ENCODE measurements at places on chromosomes 12 and 14. TPM values are rescaled to one million over a fixed set of nuclear protein-coding genes. Genes with fewer than 3 reads are reported as not detected.

- H3K36me3 ChIP-seq: no peaks in the 10 kb centered on the region
- H3K4me3 ChIP-seq: no peak overlapping the region
- no peaks in the 10 kb centered on the region for H3K27me3 ChIP-seq
These were observed 71.8 kb downstream of the NINJ2 start for GRCh38 chr12:591167-592023.

GRCh38 chr12:18296909-18297280 is 35.6 kb downstream of the PIK3C2G start:
- DNase-seq: no peak
- no peak overlapping the region for H3K27ac ChIP-seq
- no peaks in the 10 kb centered on the region for H3K27me3 ChIP-seq
- H3K4me1 ChIP-seq: no peaks in the 10 kb centered on the region

GRCh38 chr12:50192908-50193307 is 25.7 kb upstream of the CERS5 start:
- H3K27me3 ChIP-seq: no peaks in the 10 kb centered on the region
- H3K4me1 ChIP-seq: peaks cover 18% of the 10 kb centered on the region
- no peak for DNase-seq
- peak overlapping the region; percentile 4 for H3K27ac ChIP-seq
- no peak overlapping the region for H3K4me3 ChIP-seq

DNA sequence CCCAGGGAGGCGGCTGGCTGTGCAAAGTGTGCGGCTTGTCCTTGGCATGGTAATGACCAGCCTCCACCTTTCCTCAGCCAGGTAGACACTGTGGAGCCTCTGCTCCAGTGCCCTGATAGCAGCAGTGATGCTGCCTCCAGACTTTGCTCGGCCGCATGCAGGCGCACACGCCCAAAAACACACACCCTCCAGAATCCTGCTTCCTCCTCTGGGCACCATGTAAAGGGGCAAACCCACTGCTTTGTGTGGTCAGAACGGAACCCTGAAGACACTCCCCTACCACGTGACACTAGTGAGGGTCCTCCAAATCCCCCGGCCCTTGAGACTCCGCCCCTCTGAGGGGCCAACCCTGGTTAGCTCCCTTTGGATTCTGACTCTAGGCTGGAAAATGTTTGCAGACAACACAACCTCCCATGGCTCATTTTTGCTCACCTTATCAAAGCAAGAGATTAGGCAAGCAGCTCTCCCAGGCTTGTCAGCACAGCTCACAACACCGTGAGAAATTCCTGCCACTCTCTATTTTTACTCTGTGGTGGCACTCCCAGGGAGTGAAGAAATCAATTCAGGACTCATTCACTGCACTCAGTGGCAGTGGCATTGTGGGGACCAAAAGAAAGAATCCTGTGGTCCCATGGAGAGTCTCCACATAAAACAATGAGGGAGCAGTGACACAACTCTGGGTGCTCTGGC is 4.5 kb downstream of the KRT77 start:
- no peak overlapping the region for H3K27ac ChIP-seq
- DNase-seq: no peak
- H3K4me1 ChIP-seq: no peaks in the 10 kb centered on the region
- peaks cover 15% of the 10 kb centered on the region for H3K27me3 ChIP-seq

- H3K36me3 ChIP-seq: peaks cover 18% of the 10 kb centered on the region
- no peak for DNase-seq
- no peak overlapping the region for H3K4me3 ChIP-seq
- peaks cover 60% of the 10 kb centered on the region for H3K4me1 ChIP-seq
These were observed 4.0 kb upstream of the RESF1 start for GRCh38 chr12:31954925-31955858.

DNA sequence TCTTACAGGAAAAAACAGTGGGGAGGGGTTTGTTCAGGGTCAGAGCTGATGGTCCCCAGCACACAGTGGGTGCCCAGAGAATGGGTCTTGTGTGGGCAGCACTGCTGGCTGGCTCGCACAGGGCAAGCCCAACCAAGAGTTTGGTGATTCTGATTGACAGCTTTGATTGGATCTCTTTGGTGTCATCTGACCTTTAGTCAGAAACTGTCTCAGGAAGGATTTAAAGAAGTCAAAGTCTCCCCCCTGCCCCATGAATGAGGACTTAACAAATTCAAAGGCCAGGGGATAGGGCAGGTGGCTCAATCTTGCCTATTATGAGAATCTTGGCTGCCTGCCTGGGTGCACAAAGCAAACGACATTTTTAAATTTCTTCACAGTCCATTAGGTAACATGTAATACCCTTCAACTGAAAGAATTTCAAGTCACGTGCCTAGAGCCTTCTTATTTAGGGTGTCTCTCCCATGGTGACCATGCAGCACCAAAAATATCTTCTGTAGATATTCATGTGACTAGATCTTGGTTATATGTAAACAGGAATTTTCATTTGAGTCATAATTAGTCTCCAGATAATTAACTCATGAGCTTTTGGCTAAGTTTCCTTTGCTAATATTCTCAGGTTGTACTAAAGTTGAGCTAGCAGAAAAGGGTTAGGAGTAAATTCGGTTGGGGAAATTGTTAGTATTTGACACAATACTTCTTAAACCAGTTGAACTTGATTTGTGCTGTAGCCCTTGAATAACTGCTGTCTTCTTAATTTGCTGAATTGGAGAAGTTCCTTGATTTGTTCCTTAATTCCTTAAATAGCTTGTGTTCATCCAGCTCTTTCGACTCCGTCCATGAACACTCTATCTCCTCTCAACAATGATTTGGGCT is 54.5 kb upstream of the HECTD1 start:
- peaks cover 12% of the 10 kb centered on the region for H3K4me1 ChIP-seq
- H3K4me3 ChIP-seq: no peak overlapping the region
- H3K36me3 ChIP-seq: no peaks in the 10 kb centered on the region

GRCh38 chr12:106974511-106974910 is 12.4 kb downstream of the MTERF2 start:
- no peak overlapping the region for H3K27ac ChIP-seq
- H3K4me3 ChIP-seq: no peak overlapping the region
- H3K4me1 ChIP-seq: peaks cover 14% of the 10 kb centered on the region
- DNase-seq: no peak

DNA sequence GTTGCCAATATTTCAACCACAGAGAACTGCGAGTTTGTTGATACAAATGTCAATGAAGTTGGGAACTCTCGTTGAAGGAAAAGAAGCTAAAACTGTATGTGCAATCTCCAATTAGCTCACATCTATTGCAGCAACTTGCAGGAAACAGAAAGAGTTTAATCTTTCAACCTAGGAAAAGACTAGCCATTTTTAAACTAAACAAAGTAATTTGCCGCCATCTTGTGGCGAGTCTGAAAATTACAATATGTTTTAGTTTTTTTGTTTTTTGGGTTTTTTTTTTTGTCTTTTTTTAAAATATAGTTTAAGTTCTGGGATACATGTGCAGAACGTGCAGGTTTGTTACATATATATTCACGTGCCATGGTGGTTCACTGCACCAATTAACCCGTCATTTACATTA is 131.2 kb upstream of the FOXG1 start:
- H3K27me3 ChIP-seq: no peaks in the 10 kb centered on the region
- no peaks in the 10 kb centered on the region for H3K4me1 ChIP-seq
- DNase-seq: no peak
- no peaks in the 10 kb centered on the region for H3K36me3 ChIP-seq

DNA sequence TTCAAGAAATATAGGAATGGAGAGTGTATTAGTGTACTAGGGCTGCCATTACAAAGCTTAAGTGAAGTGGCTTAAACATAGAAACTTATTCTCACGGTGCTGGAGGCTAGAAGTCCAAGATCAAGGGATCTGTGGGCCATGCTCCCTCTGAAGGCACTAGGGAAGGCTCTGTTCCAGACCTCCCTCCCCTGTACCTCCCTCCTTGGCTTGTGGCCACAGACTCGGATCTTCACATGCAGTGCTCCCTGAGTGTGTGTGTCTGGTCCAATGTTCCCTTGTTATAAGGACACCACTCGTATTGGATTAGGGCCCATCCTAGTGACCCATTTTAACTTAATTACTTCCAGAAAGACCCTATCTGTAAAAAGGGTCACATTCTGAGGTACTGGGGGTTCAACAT is 225.6 kb downstream of the VRK1 start:
- no peak overlapping the region for H3K27ac ChIP-seq
- peaks cover 4% of the 10 kb centered on the region for H3K4me1 ChIP-seq
- peaks cover 5% of the 10 kb centered on the region for H3K27me3 ChIP-seq
- H3K36me3 ChIP-seq: no peaks in the 10 kb centered on the region

DNA sequence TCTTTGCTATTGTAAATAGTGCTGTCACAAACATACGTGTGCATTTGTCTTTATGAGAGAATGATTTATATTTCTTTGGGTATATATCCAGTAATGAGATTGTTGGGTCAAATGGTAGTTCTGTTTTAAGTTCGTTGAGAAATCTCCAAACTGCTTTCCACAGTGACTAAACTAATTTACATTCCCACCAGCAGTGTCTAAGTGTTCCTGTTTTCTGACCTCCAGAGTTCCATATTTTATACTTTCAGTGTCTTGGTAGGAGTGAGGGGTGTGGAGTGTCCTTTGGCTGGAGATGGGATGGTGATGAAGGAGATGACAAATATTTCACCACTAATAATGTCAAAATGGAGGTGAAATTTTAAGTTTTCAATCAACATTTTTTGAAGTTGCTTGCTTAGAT is 86.4 kb downstream of the DACT1 start:
- no peak for DNase-seq
- peaks cover 6% of the 10 kb centered on the region for H3K27me3 ChIP-seq
- H3K4me1 ChIP-seq: no peaks in the 10 kb centered on the region
- no peak overlapping the region for H3K27ac ChIP-seq
- H3K4me3 ChIP-seq: no peak overlapping the region
- H3K36me3 ChIP-seq: no peaks in the 10 kb centered on the region

DNA sequence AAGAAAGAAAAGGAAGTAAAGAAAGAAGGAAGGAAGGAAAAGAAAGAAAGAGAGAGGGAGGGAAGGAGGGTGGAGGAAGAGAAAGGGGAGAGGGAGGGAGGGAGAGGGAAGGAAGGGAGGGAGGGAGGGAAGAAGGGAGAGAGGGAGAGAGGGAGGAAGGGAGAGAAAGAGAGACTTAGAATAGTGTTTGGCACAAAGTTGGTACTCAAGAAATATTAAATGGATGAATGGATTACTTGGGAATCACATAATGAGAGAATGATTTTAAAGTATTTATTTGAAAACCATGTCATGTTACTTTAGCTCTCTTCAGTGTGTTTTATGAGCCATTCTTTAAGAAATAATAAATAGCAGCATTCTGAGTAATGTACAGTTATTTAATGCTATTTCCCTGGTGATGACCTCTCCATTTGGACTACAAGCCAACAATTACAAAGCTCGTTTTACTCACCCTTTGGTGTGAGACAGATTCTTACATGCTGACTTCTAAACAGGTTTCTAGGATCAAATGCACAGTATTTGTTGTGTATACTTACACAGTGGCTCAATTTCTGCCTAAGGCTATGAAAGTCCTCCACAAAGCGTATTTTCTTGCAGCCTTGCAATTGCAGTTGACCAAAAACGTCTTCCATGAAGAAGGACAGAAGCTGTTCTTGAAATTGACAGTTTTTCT is 861 bp downstream of the IL26 start:
- no peaks in the 10 kb centered on the region for H3K36me3 ChIP-seq
- H3K27me3 ChIP-seq: peaks cover 7% of the 10 kb centered on the region
- H3K27ac ChIP-seq: no peak overlapping the region
- H3K4me3 ChIP-seq: no peak overlapping the region
- H3K4me1 ChIP-seq: peaks cover 17% of the 10 kb centered on the region

- peaks cover 24% of the 10 kb centered on the region for H3K4me1 ChIP-seq
- peaks cover 13% of the 10 kb centered on the region for H3K36me3 ChIP-seq
- H3K27me3 ChIP-seq: no peaks in the 10 kb centered on the region
These were observed 126.0 kb upstream of the ATF7IP start for GRCh38 chr12:14239350-14239934.

Gene PRKD1
- total RNA-seq: not detected

Gene IL26
- 2.0 TPM for total RNA-seq

Gene IFNG
- total RNA-seq: 535 TPM
